Stimulated activated CD4-positive, alpha-beta T cell treated with anti-CD3 and anti-CD28 coated beads, TNF-alpha, amount 100 ng/mL, for 1 hour (primary cell): ENCODE measurements at places on chromosomes 4 and X.

- no peak for DNase-seq
Observed at GRCh38 chr4:42487230-42487629, 89.9 kb downstream of the SHISA3 start.

DNA sequence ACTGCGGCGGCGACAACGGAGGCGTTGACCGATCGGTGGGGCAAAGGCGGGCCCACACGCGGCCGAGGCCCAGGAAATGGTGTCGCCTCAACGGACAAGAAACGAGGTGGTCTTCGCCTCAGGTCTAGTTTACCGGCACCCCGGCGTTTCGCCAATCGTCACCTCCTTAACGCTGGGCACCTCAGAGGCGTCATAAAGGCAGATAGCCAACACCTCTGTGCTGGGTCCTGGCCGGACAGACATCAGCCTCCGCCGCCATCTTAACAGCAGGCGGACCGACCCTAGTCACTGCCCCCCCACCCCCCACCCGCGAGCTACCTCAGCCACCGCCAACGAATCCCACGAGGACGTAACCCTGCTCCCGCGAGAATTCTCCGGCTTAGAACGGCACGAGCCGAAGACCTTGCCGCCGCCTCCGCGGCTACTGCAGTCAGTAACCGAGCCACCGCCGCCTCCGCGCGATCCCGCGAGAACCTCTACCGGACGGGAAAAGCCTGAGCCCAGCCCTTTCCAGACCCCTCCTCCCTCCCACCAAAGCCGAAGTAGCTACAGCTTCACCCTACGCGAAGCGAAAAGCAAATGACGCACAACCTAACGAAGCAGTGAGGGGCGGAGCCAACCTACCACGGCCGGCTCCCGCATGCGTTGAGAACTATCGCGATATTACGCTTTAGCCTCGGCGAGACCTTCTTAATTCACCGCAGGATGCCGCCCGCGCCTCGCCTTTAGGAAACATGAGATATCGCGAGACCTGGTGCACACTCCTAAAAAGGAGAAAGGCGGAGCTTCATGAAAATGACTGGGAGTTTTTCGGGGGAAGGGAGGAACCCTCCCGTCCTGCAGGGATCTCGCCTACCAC is 2.7 kb downstream of the HUWE1 start:
- peak; percentile 76 for DNase-seq

DNA sequence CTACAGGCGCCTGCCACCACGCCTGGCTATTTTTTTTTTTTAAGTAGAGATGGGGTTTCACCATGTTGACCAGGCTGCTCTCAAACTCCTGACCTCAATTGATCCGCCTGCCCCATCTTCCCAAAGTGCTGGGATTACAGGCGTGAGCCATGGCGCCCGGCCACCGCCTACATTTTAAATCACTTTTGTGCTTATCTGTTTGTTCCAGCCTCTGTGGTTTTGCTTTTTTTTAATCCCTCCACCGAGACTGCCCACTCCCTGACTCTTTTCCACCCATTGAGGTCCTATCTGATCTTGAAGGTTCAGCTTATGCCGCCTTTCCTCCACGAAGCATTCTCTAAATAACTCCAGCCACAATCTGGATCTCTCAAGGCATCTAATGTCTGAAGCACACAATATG is 73.5 kb downstream of the CHRDL1 start:
- no peak for DNase-seq

DNA sequence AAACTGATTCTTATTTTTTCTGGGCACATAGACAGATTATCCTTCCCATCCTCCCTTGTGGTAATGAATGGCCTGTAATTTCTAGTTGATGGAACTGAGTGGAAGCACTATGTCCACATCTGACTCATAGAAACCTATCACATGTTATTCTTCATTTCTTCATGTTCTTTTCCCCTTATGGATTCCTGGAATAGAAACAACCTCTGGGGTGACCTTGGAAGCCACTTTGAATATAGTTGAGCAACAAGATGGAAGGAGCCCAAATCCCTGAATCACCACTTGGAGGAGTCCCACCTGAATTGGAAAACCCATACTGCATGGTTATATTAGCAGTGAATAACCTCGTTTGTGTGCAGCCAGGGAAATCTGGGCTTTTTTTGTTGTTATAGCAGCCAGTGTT is 137.8 kb downstream of the MID1IP1 start:
- no peak for DNase-seq

GRCh38 chr4:170476351-170476750 is 386.6 kb upstream of the AADAT start:
- no peak for DNase-seq
